Fibroblast of lung (primary cell): ENCODE measurements at places on chromosomes 4 and X. TPM values are rescaled to one million over a fixed set of nuclear protein-coding genes. Genes with fewer than 3 reads are reported as not detected.

Gene CBLL2
- total RNA-seq = not detected in 2 replicates

- H3K27me3 ChIP-seq = no peaks in the 10 kb centered on the region
- no peaks in the 10 kb centered on the region for H3K4me1 ChIP-seq
- no peak for DNase-seq
- no peak overlapping the region for H3K27ac ChIP-seq
- H3K36me3 ChIP-seq = no peaks in the 10 kb centered on the region
These were observed 125.0 kb upstream of the PDLIM3 start for GRCh38 chr4:185660340-185660739.

Gene IL1RAPL1
- 0.26 and 2.8 TPM in 2 replicates for total RNA-seq

Gene ABLIM2
- 0.26 and 0.66 TPM in 2 replicates for total RNA-seq

Gene VSIG4
- not detected in 2 replicates for total RNA-seq

GRCh38 chrX:72393836-72394517, 88.3 kb upstream of the CITED1 start:
- peak; percentile 56 for DNase-seq
- no peak overlapping the region for H3K4me3 ChIP-seq
- H3K27ac ChIP-seq = no peak overlapping the region

Gene FRMD7
- total RNA-seq = under 0.01 and 0.26 TPM in 2 replicates

GRCh38 chr4:162164906-162165510, 1.2 kb upstream of the FSTL5 start:
- no peaks in the 10 kb centered on the region for H3K27me3 ChIP-seq
- no peaks in the 10 kb centered on the region for H3K4me1 ChIP-seq
- H3K36me3 ChIP-seq = no peaks in the 10 kb centered on the region
- no peak overlapping the region for H3K27ac ChIP-seq
- DNase-seq = peak; percentile 25
- no peak overlapping the region for H3K4me3 ChIP-seq

DNA sequence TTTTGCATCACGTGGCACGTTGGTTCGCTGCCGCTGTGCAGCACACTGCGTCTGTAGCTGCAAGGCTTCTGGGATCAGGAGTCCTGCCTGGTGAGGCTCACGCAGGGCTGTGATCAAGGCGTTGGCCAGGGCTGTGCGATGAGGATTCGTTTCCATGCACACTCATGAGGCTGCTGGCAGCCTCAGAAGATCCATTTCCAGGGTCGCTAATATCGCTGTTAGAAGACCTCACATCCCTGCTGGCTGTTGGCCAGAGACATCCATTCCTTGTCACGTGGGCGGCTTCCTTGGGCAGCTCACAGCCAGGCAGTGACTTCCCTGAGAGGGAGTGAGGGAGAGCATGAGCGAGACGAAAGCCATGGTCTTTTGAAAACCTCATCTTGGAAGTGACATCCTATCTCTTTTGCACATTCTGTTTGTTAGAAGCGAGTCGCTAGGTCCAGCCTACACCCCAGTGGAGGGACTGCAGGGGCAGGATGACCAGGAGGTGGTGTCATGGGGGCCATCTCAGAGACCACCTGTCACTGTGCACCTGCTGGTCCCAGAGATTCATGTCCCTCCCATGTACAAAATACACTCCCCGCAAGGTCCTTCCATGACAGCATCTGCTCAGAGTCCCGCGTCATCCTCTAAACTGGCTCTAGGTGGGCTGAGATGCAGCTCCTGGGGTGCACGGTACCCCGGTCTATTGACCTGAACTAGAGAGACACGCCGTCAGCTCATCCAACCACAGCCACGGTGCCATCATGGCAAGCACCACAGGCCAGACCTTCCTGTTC, 12.2 kb downstream of the RGS12 start:
- peak overlapping the region; percentile 22 for H3K27ac ChIP-seq
- H3K27me3 ChIP-seq = no peaks in the 10 kb centered on the region
- no peaks in the 10 kb centered on the region for H3K36me3 ChIP-seq
- DNase-seq = peak; percentile 43
- peaks cover 19% of the 10 kb centered on the region for H3K4me1 ChIP-seq

DNA sequence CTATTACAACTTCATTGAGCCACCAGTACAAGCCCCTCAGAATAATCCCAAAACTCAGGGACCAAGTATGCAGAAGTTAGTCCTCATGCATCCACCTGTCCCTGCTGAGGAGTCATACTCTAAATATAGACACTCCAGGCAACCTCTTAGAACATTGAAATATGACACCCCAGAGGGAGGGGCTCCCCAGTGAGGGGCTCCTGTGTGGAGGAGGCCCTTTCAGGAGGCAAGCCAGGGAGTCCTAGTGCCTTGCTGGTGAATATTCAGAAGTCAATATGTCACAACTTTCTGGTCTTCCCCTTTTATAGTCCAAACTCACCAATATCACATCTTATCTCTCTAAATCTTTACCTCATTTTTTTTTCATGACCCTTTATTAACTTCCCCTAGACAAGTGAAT, 1.6 kb upstream of the ARMCX6 start:
- H3K36me3 ChIP-seq = no peaks in the 10 kb centered on the region
- H3K27ac ChIP-seq = no peak overlapping the region
- no peaks in the 10 kb centered on the region for H3K27me3 ChIP-seq
- no peak overlapping the region for H3K4me3 ChIP-seq

Gene SHOX
- total RNA-seq = not detected in 2 replicates
